T follicular helper cell (primary cell): ENCODE measurements at places on chromosomes 1 and 21.

DNA sequence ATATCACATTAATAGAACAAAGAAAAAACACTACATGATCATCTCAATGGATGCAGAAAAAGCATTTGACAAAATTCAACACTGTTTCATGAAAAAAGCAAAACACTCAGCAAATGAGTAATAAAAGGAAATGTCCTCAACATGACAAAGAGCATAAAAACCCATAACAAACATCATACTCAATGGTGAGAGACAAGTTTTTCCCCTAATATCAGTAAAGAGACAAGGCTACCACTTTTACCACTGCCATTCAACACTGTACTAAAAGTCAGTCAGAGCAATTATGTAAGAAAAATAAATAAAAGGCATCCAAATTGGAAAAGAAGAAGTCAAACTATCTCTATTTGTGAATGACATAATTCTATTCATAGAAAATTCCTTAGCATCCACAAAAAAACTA is 64.3 kb downstream of the ZNF644 start:
- no peak for DNase-seq

DNA sequence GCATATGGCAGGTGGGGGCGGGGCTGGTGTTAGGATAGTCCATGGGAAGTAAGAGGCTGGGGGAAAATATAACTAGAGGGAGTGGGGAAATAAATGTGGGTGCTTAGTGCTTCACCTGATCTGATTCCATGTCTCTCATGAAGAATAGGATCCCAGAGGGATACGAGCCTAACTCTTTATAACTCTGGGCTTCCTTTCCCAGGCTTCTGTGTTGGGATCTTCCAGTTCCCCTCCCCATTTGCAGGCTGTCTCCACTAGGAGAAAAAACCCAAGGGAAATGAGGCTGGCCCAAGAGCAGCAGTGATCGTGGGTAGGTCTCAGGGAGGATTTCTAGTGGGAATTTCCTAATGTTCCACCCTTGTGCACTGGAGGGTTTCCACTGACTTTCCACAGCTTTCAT is 1.6 kb downstream of the KCNJ9 start:
- no peak for DNase-seq

GRCh38 chr1:201396861-201397464 is 2.2 kb downstream of the LAD1 start:
- no peak for DNase-seq

- DNase-seq, result no peak
Observed at GRCh38 chr1:41416081-41416480, 54.8 kb downstream of the FOXO6 start.

DNA sequence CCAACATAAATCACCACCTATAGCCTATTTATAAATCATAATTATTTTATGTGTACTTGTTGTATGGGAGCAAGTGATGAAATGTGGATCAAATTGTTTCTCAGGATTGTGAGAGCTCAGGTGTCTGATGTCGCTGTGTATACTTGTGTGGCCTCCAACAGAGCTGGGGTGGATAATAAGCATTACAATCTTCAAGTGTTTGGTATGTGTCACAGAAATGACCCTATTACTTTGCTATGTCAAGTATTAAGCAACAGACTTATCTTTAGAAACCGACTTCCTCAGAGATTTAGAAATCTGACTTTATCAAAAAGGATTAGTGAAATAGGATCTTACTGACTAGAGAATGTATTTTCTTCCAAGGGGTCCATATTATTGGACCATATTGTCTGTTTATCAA is 280.9 kb downstream of the TPR start:
- no peak for DNase-seq

DNA sequence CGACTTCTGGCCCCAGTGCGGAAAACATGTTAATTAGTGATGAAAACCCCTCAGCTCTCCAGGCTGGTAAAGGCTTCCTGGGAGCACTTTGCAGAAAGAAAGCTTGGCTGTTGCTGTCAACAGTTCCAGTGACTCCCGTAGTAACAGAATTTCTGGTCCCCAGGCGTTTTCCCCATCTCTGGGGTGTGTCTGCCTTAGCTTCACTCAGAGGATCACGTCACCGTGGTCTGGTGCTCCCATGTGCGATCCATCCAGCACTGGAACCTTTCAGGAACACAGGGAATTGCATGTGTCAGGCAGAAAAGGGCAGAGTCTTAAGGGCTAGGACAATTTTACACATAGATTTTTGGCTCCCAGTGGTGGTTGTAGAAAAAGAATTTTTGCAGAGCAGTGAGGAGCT is 470.4 kb upstream of the USP24 start:
- no peak for DNase-seq

GRCh38 chr1:170881268-170882265 is 53.8 kb upstream of the MROH9 start:
- DNase-seq, result no peak

DNA sequence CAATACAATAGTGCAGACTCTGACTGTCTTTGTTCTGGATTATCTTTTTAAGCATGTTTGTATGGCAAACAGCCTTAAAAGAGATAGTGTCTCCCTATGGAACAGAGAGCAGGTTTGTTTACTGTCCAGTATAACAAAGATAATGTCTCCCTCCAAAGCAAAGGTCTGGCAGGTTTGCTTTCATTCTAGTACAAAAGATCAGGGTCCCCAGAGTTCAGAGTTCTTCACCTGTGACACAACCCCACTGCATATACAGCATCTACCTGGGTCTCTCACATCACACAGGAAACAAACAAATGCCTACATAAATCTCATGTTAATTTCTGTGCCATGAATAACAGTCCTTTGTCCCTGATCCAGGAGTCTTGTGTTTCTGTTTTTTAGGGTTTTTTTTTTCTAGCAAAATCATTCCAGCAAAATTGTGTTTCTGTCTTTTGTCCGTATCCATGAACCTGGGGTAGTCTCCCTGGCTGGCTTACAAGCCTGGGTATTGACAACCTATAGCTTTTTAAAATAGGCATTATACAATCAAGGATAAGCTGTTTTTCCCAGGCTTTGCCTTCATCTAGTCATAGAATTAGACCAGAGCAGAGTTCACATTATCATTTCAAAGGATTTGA is 89.4 kb upstream of the PTBP2 start:
- no peak for DNase-seq

DNA sequence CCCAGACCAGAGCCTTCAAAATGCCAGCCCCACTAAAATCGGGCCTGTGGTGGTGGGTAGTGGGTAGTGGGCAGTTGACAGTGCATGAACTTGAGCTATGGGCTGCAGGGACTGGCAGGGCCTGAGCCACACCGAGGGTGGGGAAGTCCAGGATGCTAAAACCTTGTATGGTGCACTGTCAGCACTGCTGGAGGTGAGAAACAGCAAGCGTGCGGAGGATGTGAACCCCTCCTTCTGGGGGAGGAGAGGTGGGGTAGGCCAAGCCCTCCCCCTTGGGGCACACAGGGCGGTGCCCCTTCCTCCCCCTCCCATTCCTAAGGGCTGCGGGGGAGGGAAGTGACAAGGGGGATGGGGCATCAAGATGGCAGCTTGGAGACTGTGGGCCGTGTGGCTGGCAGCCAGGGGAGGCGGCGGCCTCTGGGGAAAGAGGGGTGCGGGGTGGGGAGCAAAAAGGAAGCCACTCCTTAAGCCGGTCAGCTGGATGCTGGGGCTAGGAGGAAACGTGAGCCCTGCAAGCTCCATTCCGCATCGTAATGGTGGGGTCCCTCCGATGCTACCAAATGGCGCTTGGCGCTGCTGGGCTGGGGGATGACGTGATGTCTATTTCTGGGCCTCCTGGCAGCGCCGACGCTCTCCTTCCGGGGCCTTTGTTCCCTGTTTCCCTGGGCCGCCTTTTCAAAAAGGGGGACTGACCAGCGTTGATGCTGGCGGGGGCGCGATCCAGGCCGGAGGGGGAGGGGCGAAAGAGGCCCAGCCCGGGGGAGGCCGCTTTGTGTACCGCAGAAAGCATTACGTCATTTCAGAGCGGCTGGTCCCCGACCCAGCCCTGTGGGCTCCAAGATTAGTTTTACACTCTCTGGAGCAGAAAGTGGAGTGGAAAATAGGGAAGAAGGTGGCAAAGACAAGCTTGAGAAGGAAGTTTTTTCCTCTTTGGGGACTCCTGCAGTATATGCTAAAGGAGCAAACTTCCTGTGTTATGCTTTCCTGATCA is 809 bp downstream of the SYT11 start:
- DNase-seq, result peak; percentile 34

DNA sequence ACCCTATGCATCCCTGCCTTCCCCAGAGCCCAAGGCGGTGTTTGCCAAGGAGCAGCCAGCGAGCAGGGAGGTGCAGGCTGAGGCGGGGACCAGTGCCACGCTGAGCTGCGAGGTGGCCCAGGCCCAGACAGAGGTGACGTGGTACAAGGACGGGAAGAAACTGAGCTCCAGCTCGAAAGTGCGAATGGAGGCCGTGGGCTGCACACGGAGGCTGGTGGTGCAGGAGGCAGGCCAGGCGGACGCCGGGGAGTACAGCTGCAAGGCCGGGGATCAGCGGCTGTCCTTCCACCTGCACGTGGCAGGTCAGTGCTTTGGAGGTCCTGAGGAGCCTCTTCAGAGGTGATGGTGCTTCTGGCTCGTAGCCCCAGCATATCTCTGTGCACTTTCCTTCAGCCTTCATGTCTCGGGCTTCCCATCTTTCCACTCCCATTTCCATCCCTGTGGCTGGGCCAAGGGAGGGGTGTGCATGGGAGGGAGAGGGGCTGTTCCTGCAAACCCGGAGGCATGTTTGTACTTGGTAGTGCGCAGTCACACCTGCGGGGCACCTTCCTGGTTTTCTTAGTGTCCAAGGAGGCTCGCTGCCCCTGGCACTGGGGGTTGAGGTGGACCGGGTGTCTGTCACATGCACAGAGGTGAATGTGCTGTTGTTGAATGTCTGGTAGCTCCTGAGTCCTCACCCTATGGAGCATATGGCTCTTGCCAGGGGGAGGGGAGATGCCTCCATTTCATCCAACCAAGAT is 56.4 kb downstream of the OBSCN start:
- DNase-seq, result no peak

DNA sequence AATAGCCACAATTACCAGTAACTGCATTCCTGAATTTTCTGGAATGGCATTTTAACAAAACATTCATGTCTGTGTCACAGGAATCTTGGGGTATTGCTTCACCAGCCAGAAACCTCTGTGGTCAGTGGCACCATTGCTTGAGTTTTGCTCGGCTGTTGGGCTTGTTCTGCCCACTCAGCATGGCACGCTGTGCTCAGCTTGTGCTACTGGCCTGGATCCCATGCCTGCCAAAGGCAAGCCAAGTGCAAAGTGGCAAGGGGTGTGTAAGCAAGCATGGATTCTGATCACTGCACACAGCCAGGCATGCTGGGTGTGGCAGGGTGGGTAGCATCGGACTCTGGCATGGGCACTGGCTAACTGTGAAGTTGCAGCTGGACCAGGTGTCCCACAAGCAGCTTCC is 1150.9 kb downstream of the MRPL39 start:
- DNase-seq, result no peak

DNA sequence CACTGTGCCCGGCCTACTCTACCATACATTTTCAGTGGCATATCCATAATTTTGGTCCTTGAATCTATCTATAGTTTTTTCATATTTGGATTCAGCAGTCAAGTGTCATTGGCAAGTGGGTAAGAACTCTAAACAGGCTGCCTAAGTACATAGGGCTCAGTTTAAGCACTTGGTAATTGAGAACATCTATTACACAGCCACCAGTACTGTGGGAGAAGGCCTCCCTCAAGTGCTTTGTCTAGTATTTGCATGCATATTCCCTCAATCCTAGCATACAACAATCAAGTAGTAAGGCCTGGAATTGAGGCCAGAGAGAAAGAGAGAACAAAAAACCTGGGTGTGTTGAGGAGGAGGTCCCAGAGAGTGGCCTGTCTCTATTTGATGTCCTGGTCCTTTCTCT is 325.2 kb downstream of the USP25 start:
- DNase-seq, result no peak

GRCh38 chr1:88892357-88892877 is 1.1 kb upstream of the GTF2B start:
- no peak for DNase-seq

DNA sequence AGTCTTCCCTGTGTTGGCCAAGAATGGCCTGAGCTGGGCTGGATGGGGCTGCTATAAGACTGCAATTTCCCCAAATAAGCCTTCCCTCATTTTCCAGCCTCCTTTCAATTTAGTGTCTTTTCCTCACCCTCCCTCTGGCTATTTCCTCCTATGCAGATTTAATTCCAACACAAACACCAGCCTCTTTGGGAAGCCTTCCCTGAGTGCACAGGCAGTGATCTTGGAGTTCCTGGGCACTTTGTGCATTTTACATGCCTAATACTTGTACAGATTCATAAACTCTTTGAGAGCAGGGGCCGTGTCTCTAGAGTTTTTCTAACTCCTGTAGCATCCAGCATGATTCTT is 91.1 kb upstream of the TLR5 start:
- DNase-seq, result no peak

DNA sequence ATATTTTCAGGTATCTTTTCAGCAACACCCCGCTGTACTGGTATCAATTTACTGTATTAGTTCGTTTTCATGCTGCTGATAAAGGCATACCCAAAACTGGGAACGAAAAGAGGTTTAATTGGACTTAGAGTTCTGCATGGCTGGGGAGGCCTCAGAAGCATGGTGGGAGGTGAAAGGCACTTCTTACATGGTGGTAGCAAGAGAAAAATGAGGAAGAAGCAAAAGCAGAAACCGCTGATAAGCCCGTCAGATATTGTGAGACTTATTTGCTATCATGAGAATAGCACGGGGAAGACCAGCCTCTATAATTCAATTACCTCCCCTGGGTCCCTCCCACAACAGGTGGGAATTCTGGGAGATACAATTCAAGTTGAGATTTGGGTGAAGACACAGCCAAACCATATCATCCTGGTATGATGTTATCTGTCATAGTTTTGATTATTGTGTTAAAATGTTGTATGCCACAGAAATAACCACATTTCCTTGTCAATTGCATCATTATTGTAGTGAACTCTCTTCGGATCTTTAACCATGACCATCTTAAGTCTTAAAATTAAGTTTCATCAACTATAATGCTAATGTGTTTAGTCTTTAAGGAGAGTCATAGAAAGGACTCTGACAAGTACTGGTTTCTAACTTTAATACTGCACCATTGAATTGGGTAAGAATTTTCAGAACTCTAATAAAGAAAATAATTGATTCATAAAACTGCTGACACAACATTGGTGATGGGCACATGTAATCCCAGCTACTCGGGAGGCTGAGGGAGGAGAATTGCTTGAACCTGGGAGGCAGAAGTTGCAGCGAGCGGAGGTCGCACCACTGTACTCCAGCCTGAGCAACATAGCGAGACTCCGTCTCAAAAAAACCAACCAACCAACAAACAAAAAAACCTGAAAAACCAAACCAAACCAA is 58.2 kb downstream of the TBX19 start:
- DNase-seq, result no peak

- no peak for DNase-seq
Observed at GRCh38 chr1:3069491-3070308, 697 bp downstream of the PRDM16 start.

DNA sequence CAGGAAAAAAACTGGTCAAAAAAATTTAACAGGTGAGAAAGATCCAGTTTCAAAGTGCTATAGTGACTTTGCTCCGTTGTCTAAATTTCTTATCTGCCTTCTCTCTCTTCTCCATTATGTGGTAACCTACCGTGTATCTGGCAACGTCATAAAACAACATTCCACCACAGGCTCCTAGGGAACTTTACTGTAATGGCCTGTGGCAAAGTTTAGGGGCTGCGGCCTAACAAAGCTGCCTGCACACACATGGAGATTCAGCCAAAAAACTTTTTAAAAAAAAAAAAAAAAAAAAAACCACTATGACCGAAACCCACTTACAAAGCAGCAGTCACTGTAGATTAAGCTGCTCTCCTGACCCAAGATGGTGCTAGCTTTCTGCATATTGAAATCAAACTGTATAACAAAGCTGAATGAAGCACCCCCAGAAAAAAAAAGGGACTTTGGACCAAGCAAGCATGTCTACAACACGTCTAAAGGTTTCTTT is 202.6 kb downstream of the SLC45A1 start:
- DNase-seq, result no peak

- DNase-seq, result no peak
Observed at GRCh38 chr1:28779751-28780408, 32.1 kb upstream of the OPRD1 start.
